ENCODE measurements at places on chromosomes 1 and 21.

- DNase-seq = no peak
Measured at GRCh38 chr1:220226752-220227151, 45.5 kb downstream of the RAB3GAP2 start.

DNA sequence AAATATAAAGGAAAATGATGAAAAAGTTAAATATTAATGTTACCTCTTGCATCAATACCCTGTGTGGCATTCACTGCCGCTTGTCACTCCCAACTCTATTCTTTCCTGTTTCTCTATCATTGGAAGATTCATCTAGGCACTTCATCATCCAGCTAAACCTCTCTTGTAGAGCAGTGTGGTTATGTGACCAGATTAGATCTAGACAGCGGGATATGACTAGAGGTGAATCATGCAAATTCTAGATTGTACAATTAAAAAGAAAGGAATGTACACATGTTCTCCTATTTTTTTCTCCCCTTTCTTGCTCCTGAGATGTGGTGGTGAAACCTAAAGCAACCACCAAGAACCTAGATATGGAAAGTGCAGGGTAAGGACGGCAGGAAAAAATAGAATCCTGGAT is 174.1 kb downstream of the LBR start:
- no peak for DNase-seq

DNA sequence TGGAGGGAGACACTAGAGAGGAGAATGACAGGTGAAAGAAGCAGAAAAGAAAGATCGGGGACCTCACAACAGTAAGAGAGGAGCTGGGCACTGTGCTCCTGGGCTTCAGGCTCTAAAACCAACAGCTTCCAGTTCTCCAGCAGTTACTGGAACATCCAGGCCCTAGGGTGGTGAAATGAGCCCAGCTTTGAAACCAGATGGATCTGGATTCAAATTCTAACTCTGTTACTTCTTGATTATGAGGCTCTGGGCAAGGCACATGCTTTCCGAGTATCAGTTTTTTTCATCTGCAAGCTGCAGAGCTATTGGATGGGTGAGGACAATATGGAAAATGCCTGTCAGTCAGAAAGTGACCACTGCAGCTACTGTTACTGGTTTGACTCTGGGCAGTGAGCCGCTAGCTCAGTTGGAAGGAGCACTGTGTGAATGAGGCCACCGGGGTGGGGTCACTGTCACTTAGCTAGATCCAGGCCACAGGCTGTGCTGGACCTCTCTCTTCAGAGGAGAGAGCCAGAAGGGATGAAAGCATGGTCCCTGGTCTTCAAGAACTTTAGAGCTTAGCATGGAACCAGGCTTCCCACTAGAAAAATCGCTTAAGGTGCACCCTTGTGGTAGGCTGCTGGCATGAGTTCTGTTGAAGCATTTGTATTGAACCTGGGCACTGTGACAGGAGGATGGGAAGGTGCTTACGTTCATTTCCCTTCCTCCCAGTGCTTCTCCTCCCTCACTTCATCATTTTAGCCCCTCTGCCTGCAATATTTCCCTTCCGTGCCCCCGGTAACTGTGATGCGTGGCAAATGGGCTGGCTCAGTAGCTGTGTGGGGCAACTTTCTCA is 12.2 kb downstream of the PLEKHO1 start:
- no peak for DNase-seq

DNA sequence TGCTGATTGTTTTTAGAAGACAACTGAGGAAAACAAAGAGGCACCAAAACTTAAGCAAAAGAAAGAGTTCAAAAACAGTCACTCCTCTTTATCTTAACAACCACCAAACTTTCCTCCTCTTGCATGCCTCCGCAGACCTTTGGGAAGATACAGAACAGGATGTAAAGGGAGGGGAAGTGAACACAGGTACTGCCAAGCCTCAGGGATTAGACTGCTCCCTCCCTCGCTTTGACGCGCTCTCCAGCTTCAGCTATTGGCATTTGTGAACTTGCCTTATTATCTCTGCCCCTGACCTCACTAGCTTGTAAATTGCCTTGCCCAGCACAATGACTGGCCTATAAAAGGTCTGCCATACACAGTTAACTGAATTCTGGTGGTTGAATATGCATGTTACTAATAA is 4.8 kb upstream of the SRP9 start:
- no peak for DNase-seq

GRCh38 chr1:36608272-36608671 is 125.6 kb upstream of the CSF3R start:
- DNase-seq = no peak

DNA sequence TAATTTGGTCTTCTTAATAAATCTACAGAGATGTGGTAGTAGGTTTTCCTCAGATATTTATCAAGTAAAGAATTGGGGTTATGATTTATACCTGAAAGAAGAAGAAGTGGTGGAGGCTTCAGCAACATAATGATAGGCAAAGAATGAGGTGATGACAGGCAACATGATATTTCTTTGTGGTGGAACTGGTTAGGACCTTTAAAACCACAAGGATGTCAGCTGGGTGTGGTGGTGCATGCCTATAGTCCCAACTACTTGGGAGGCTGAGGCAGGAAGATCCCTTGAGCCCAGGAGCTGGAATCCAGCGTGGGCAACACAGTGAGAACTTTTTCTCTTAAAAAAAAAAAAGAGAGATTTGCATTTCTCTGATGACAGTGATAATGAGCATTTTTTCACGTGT is 34.1 kb upstream of the COL11A1 start:
- DNase-seq = no peak

GRCh38 chr1:66623812-66624211 is 89.9 kb downstream of the SGIP1 start:
- DNase-seq = no peak

- no peak for DNase-seq
Measured at GRCh38 chr1:211135342-211135950, 1.5 kb upstream of the KCNH1 start.

DNA sequence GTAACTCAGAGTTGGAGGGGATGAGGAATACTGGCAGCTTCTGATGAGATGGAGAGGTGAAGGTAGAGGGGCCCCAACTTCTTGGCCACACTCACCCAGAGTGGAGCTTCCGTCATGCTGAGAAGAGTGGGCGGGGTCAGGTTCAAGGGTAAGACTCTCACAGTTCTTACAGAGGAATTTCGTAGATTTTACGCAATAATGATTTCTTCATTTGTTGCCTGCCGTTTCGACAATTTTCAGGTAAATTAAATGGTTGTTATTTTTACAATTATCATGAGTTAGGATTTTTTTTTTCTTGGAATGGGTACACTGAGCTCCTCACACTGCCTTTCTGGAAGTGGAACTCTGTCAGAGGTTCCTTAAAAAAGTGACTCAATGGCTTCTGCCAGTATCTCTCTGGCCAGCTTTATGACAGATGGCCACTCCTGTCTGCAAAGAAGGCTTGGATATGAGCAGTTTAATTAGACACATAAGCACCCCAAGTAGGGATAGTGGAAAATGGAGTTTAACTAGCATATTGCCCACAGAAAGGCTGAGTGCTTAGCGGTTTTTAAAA is 13.8 kb upstream of the NLRP3 start:
- no peak for DNase-seq

GRCh38 chr1:181152892-181153633 is 64.6 kb downstream of the IER5 start:
- peak; percentile 44 for DNase-seq

All from D721Med (cell line).